Dermis blood vessel endothelial cell (primary cell): ENCODE measurements at places on chromosomes 11 and 22. TPM values are rescaled to one million over a fixed set of nuclear protein-coding genes. Genes with fewer than 3 reads are reported as not detected.

The MPZL3 gene
- 7.3 and 8.7 TPM in 2 replicates for total RNA-seq

GRCh38 chr11:60763692-60764369, 7.2 kb downstream of the MS4A15 start:
- DNase-seq = no peak

GRCh38 chr11:47786373-47786772, 19.2 kb upstream of the FNBP4 start:
- no peak for DNase-seq

DNA sequence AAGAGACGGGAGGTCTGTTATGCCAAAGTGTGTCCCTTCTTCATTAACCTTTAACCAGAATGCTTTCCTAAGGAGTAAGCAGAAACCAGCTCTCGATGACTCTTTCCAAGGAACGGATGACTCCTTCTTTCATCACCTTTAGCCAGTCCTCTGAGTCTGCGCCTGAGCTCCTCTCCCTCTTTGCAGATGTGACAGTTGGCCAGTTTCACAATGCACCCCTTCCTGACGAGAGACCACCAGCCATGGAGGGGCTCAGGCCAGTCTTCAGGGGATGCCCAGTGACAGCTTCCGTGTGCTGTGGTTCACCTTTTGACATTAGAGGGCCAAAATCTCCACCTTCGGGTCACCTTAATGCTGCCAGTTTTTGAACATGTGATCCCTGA, 826.1 kb downstream of the TBC1D22A start:
- no peak for DNase-seq

DNA sequence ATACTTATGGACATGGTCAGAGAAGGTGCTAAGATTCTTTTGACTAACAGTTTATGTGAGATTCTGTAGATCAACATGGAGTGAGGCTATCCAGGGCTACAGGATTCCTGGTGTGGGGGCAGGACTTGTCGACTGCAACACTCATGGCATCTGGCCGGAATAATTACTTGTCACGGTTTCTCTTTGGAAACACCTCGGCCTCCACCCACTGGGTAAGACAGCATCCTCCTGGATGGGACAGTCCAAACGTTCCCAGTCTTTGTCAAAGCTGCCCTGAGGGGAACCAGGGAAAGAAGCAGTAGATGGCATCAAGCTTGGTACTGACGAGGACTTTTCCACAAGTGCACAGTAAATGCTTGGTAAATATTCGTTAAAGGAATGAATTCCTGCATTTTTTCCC, 762.8 kb downstream of the BRD1 start:
- no peak for DNase-seq
